8988T (cell line): ENCODE measurements at places on chromosomes 2 and 18.

GRCh38 chr2:147297820-147298219, 547.0 kb upstream of the ACVR2A start:
- DNase-seq = no peak

GRCh38 chr2:178392215-178392614, 58.8 kb downstream of the PRKRA start:
- DNase-seq = no peak

- DNase-seq = no peak
Observed at GRCh38 chr2:113081488-113082210, 13.9 kb downstream of the IL1F10 start.

DNA sequence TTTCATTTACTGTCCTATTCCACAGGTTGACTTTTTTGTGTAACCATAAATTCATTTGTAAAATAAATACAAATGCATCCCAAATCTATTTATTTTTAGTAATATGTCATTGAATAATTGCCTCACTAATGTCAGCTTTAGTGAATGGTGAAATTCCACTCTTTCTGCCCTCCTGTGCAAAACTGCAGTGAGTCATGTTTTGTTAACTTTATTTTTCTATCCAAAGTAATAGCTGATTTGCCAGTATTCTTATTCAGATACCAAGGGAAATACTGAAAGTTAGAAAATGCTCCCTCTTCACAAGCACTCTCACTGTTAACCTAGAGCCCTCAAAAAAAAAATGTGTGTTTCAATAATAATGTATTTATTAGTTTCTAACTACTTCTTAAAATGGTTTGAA, 322.8 kb downstream of the RIT2 start:
- no peak for DNase-seq

DNA sequence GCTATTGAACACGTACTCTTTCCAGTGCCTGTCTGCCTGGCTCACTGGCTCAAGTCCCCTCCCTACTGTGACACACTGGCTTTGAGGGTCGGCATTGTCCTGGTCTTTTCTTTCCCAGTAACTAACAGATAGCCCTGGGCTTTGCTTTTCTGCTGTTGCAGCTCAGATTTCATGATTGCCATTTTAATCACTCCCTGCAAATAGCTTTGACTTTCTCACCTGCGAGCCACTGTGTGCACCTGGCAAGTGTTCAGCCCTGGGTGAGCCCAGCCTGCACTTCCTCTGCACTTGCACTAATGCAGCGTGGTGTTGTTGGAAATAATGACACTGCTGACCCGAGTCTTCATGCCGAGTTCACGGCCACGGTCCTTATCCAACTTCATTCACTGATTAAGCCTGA, 52.9 kb downstream of the DCDC2C start:
- no peak for DNase-seq

- DNase-seq = no peak
Observed at GRCh38 chr2:37770797-37771196, 99.4 kb upstream of the CDC42EP3 start.

DNA sequence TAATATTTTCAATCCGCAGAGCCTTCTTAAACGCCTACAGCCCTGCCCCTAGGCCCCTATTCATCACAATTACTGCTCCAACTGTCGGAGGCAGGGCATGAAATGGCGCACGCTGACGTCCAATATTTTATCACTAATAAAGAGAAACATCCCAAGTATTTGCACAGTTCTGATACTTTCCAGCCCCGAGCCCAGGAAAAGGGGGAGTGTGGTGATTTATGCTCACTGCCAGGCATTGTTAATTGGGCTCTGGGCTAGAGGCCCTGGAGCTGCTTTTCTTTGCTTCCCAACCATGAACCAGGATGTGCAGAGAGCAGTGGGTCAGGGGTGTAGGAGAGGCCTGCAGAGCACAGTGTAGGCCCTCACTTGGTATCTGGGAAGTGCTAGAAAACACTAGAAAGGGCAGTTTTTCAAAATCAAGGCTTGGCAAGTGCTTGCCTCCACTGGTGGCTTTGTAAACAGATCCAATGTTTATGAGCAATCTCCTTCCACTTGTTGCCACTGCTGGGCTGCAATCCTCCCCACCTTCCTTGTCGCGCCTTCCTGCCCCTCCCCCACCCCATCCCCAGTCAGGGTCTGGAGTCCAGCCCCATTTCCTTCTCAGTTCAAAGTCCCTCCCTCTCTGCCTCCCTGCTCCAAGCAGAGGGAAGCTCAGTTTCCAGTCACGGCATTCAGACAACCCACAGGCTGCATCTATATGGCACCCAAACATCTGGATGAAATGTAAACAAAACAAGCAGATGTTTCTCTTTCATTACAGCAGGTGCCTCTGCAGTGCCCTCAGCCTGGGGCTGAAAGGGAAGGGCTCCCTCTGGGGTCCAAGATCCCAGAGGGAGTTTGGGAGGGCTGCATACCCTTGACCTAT, 83.9 kb upstream of the PKDCC start:
- no peak for DNase-seq

DNA sequence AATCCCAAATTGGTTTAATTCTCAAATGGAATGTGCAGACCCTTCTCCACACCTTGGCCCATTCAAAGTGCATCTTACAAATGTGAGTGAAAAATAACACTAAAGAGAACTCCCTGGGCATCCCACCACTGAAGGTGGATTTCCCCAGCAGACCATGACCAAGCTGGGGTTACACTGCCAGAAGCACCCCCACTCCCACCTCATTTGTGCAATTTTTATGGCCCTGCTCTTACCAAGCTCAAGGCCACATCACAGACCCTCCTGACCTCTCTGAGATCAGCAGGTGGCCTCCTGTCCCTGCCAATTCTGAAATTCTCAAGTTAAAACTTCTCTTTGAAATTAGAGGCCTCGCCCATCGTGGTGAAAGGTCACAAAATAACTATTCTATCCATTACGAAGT, 21.6 kb downstream of the SIGLEC15 start:
- DNase-seq = no peak

GRCh38 chr18:76507830-76508385, 12.9 kb upstream of the ZNF516 start:
- no peak for DNase-seq

DNA sequence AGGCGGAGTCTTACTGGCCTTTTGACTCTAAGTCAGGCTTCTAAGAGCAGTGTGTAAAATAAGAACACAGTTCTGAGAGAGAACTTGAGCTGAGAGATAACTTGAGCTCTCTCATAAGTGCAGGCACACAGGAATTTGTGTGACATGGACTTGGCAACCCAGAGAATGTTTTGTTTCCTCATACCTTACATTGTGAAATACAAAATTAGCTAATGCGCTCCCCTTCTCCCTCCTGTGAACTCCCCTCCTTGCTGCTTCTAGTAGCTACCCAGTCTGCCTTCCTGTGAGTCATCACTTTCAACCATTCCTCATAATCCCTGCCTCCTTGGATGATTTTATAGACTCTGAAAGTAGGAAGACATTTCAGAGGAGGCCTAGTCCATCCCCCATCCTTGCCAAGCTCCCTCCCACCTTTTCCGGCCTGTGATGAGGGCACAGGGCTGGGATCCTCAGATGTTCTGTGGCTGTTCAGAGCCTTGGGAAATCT, 22.6 kb downstream of the FER1L5 start:
- no peak for DNase-seq

- no peak for DNase-seq
Observed at GRCh38 chr18:22926454-22926853, 6.7 kb upstream of the RBBP8 start.

GRCh38 chr2:10922307-10923007, 10.7 kb downstream of the KCNF1 start:
- no peak for DNase-seq

DNA sequence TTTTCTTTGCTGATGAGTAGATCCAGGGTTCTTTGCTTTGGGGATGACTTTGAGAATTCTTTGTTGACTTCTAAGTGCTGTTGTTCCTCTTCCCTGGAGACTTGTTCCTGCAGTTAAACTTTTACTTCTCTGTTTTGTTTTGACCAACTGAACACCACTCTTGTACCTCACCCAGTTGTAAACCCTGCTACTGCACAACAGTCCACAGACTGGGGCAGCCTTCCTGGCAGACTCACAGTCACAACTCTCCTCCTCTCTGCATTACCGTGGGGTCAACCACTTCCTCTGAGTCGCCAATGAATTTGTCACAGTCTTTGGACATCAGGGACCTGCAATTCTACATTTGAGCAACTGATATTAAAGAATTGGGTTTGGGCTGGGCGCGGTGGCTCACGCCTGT, 3.8 kb upstream of the SLC8A1 start:
- no peak for DNase-seq

GRCh38 chr2:144030791-144031190, 489.1 kb downstream of the ZEB2 start:
- no peak for DNase-seq

GRCh38 chr2:24307961-24308360, 52.4 kb downstream of the ITSN2 start:
- no peak for DNase-seq

- DNase-seq = no peak
Observed at GRCh38 chr2:191642541-191642940, 35.4 kb upstream of the NABP1 start.

DNA sequence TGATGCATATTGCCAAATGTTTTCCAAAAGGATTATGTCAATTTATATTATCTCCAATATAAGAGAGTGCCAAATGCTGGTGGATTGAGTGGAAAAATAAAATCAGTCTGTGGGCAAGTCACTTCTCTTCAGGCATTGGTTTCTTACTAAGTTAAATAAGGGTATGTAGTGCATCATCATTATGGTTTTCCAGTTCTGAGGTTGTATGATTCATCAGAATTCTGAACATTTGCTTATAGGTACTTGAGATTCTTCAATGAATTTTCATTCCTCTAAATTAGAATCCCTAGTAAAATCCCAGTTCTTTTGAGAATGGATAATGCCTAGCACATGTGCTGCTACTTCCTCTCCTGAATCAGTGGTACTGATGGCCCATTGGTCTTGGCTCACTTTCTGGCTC, 188.9 kb upstream of the OSR1 start:
- DNase-seq = no peak

DNA sequence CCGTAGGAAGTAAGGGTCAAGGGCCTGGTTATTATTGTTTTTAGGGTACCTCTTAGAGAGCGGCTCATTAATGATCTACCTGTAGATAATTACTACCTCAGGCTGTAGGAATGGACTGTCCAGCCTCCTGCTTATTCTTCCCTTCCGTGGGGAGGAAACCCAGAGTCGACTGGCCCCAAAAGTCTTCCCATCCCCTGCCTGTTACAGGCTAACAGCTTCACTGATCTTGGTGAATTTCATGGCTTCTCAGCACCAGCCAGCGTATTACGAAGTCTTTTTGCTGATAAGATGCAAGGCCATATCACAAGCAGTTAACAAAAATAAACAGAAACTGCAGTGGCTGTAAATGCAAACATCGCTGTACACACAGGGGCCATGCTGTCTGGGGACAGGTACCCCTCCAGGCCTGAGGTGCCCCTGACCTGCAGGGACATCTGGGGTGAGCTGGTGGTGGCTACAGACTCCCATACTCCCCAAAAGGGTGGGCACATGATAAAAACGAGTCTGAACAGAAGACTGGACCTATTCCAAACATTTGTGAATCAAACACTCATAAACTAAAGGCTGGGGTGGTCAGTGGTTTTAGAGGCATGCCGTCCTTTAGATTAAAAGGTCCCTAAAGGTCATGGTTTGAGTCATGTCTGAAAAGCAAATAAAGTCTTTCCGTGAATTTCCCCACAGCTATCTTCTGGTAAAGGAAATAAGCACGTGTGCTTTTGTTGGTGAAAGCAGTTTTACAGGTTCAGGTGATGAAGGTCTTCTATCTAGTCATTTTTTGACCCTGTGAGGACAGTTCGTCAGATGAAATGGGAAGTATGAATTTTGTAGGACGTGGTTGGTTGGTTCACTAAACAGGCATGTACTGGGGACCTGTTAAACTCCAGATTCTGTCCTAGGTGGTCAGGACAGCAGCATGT, 36.7 kb downstream of the TTC39C start:
- DNase-seq = no peak
